Adrenal gland (tissue), 19 donors: ENCODE measurements at places on chromosomes 6 and 20. TPM values are rescaled to one million over a fixed set of nuclear protein-coding genes. Genes with fewer than 3 reads are reported as not detected.

GRCh38 chr6:3795836-3796718, 44.6 kb upstream of the PXDC1 start:
- no peaks in the 10 kb centered on the region for H3K36me3 ChIP-seq
- no peak overlapping the region for H3K4me3 ChIP-seq
- H3K4me1 ChIP-seq = peaks cover 5% of the 10 kb centered on the region
- peak; percentile 67 for DNase-seq

The PPP1R14C gene
- not detected for total RNA-seq

DNA sequence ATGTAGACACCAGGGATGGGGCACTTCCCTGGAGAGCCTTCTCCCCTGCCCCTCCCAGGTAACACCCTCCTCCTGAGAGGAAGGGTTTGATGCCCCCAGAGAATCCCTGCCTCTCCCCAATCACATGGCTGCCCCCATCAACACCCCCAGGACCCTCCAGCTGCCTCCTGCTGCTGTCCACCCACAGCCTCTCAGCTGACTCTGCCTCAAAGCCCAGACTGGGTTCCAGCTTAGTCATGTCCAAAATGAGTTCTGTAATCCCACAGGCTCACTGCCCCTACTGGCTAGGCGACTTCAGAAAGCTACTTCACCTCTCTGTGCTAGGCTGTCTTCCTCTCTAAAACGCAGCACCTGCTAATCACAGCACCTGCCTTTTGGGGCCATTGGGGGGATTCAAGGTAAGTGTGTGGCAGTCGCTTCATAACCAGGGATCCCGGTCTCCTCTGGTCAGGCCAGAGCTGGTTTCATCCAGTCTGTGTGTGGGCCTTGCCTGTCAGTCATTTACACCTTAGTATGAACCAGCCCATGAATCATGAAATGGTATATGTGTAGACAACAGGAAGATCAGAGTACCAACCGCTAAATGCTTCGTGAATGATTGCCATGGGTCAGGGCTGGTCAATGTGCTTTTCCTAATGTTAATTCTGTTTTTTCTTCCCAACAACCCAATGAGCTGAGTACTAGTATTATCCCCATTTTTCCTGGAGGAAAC, 40.4 kb downstream of the TFEB start:
- no peak for DNase-seq
- H3K4me3 ChIP-seq = no peak overlapping the region
- no peaks in the 10 kb centered on the region for H3K4me1 ChIP-seq
- no peak overlapping the region for H3K27ac ChIP-seq

DNA sequence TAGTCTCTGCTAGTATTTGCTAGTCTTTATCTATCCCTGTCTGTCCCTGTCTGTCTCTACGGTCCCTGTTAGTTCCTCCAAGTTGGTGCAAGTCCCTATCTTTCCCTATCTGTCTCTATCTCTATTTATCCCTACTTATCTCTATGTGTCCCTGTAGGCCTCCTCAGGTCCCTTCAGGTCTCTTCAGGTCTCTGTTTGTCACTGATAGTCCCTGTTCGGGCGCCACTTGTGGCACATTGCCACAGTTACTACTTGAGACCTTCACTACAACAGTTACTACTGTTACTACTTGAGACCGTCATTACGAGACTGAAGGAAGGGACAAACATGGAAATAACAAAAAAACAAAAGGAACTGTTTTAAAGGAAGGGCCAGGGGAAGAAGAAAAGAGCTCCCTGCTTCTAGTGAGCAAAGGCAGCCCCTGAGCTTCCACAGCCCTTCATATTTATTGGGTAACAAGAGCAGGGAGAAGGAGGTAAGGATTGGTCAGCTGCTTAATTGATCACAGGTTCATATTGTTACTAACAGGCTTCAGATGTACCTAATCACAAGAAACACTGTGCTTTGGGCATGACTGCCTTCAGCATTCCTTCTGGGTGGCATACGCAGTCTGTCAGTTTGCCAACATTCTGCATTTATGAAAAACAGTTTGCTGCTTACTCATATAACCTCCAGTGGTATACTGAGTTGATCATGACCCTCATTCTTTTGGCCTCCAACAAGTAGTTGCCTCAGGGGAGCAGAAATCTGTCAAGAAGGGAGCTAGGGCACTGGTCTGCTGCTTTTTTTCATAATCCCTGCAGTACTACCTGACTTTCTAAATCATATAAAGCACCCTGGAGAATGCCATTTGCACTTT, 8.4 kb downstream of the EPB41L2 start:
- no peaks in the 10 kb centered on the region for H3K4me1 ChIP-seq
- no peak for DNase-seq
- H3K27me3 ChIP-seq = no peaks in the 10 kb centered on the region
- H3K4me3 ChIP-seq = no peak overlapping the region
- no peak overlapping the region for H3K27ac ChIP-seq
- no peaks in the 10 kb centered on the region for H3K36me3 ChIP-seq
